CD4-positive, alpha-beta T cell treated with Interferon gamma for 1 hour (primary cell): ENCODE measurements at places on chromosomes 13 and 19.

- DNase-seq, result no peak
Measured at GRCh38 chr19:10453852-10454251, 33.5 kb downstream of the PDE4A start.

- no peak for DNase-seq
Measured at GRCh38 chr13:105410602-105411001, 1124.9 kb downstream of the EFNB2 start.

- no peak for DNase-seq
Measured at GRCh38 chr19:29372921-29373797, 152.6 kb upstream of the VSTM2B start.

GRCh38 chr13:51678420-51678819, 94.2 kb downstream of the WDFY2 start:
- no peak for DNase-seq

GRCh38 chr13:91142572-91142971, 204.9 kb upstream of the MIR17HG start:
- no peak for DNase-seq

DNA sequence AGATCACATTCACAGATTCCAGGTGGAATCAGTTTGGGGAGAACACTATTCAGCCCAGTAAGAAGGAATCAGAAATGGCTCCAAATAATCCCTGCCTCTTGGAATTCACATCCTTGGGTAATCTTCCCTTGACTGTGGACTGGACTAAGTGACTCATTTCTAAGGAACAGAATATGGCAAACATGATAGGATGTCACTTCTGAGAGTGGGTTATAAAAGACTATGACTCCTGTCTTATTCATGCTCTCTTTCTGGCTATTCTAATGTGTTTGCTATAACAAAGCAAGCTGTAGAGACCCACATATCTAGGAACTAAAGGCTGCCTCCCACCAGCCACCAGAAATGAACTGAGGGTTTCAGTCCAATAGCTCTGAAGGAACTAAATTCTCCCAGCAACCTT, 37.8 kb downstream of the MBD3L2B start:
- DNase-seq, result no peak
